Cortex of kidney (tissue), 1 donor: ENCODE measurements at places on chromosomes 7 and 10.

DNA sequence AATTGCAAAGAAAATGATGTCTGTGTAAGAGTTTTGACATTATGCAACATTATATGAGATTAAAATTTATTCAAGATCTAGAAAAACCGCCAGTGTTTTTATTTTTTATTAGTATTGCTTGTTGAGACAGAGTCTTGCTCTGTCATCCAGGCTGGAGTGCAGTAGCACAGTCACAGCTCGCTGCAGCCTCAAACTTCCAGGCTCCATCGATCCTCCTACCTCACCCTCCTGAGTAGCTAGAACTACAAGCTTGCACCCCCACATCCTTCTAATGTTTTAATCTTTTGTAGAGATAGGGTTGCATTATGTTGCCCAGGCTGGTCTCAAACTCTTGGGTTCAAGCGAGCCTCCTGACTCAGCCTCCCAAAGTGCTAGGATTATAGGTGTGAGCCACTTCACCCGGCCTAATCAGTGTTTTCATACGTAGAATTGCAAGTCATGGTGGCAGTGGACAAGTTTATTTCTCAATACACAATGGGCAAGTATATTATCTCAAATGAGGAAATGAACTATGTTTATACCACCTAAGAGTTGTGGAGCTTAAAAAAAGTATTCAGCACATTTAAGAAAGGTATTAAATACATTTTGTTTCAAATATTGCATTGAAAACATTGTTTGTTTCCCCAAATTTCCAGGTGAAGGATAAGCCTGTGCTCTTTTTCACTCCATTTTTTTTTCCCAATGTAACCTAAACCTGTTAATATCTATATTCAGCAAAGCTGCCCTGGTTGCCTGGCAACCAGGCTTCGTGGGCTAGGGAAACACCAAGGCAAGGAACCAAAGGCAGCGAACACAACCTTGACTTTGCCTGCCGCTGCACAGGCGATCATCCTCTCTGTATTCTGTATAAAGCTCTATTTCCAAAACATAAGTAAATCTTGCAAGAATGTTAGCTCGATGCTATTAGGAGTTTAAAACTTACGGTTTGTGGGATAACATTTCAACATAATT lies 163.9 kb downstream of the CACNB2 start:
- no peak for DNase-seq

- no peak for DNase-seq
Observed at GRCh38 chr7:159108941-159109652, 35.6 kb downstream of the VIPR2 start.

DNA sequence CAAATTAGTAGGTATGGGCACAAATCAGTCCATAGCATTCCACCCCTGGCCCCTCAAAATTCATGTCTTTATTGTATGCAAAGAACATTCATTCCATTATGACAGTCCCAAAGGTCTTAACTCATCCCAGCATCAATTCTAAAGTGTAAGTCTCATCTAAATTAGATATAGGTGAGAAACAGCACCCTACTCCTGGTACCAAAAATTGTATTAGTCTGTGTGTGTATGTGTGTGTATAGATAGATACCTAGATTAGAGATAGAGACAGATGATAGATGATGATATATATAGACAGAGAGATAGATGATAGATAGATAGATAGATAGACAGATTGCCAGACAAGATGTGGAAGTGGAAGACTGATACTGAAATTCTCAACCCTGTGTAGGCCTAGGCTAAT lies 109.9 kb downstream of the IQUB start:
- no peak for DNase-seq

- DNase-seq = no peak
Observed at GRCh38 chr10:125559210-125559609, 123.8 kb downstream of the TEX36 start.

- DNase-seq = no peak
Observed at GRCh38 chr7:41448104-41448503, 254.8 kb downstream of the INHBA start.

DNA sequence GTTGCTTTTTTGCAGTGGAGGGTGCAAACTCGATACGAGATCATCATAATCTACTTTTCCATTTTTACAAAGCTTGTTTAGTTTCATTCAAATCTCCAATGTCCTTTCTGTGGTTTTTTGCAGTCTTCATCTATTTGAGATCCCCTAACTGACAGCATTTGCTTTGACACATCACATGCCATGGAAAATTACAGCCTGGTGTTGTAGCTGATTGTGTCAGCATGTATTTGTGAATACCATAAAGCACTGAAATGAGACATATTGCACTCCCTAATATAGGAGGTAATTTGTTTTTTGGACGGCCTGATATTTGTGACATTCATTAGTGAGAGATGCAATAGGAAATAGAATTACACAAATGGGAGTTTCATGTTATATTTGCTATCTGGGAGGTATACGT lies 620.8 kb downstream of the KCNMA1 start:
- DNase-seq = no peak

DNA sequence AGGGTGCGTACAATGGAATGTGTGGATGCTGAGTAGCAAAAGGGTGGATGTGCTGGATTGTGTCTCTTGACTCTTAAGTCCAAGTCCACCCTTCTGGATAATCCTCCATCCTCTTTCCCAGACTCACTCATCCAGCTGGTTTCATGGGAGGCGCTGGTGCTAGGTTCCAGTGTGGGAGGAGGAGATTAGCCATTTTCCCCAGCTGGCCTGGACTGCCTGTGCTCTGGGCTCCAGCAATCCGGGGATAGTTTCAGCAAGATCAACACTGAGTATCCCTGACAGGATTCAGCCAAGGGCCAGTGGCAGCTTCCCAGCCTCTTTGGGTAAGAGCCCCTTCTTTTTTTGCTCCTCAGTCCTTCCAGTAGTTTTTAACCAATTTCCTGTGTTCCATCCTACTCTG lies 21.6 kb upstream of the TRIL start:
- no peak for DNase-seq

GRCh38 chr7:73768641-73769480 lies 1.2 kb downstream of the CLDN3 start:
- DNase-seq = no peak

DNA sequence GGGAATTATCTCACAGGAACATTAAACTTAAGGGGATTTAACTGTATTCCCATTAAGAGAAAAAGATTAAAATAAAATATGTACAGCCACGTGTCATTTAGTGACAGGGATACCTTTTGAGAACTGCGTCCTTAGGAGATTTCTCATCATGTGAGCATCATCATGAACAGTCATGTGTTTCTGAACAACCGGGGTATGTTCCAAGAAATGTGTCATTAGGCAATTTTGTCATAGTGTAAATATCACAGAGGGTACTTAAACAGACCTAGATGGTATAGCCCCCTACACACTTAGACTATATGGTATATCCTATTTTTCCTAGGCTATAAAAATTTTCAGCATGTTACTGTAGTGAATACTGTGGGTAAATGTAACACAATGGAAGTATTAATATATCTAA lies 840.3 kb downstream of the CNTNAP2 start:
- DNase-seq = no peak

GRCh38 chr10:20888620-20889330 lies 8.3 kb downstream of the NEBL start:
- no peak for DNase-seq

DNA sequence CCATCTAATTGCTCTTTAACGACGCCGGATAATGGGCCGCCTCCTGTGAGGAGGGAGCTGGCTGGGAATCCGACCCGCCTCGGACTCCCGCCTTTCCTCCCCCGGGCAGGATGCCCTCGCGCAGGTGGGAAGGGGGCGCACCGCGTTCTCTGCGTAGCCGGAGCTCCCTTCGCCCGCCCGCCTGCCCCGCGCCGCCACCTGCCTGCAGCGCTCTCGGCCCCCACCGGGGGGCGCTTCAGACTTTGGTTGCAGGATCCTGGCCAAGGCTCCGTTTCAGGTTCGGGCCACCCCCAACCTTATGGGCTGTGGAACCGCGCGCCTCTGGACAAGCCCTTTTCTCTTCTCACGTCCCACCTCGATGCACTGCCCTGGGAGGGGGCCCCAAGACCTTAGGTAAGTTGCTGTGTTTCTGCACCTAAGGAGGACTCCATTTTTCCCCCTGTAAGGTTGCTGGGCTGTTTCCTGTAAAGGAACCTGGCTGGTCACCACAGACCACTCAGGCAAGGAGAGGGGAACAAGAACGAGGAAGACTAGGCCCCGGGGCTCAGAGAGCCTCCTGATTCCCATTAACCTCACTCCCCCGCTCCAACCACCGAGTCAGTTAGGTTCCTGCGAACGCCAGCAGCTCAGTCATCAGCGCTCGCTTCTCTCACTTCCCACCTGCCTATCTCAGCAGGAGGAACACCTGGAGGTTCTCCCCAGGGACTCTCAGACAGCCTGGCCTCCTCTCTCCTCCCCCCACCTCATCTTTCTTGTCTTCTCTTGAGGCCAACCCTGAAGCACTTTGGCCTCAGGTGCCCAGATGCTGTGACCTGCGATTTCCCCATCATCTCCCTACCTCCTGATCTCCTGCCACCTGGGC lies 11.3 kb upstream of the KAZALD1 start:
- DNase-seq = no peak
